ENCODE measurements at places on chromosomes 2 and 18.

- DNase-seq, result no peak
Observed at GRCh38 chr18:2723207-2723606, 67.7 kb downstream of the SMCHD1 start.

DNA sequence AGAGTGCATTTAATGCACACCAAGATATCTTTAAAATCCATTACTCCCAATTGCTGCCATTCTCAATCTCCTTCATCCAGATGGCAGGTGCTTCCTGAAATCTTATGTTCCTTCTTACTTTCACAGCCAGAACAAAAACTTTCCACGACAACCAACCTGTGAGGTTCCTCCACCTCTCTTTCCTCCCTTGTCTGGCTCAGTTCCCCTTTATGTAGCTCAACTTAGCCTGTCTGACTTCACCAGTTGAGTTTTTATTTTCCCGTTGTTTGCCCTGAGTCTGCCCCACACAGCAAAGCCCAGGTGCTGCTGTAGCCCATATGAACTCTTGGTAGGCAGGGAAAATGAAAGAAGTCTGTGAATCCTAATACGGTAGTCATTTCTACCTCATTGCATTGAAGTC is 112.5 kb downstream of the MREG start:
- DNase-seq, result no peak

- no peak for DNase-seq
Observed at GRCh38 chr2:240742602-240743095, 51.0 kb downstream of the AQP12A start.

GRCh38 chr2:88842656-88843460 is 151.4 kb downstream of the RPIA start:
- DNase-seq, result no peak

GRCh38 chr2:101476605-101477208 is 1.8 kb upstream of the RFX8 start:
- no peak for DNase-seq

DNA sequence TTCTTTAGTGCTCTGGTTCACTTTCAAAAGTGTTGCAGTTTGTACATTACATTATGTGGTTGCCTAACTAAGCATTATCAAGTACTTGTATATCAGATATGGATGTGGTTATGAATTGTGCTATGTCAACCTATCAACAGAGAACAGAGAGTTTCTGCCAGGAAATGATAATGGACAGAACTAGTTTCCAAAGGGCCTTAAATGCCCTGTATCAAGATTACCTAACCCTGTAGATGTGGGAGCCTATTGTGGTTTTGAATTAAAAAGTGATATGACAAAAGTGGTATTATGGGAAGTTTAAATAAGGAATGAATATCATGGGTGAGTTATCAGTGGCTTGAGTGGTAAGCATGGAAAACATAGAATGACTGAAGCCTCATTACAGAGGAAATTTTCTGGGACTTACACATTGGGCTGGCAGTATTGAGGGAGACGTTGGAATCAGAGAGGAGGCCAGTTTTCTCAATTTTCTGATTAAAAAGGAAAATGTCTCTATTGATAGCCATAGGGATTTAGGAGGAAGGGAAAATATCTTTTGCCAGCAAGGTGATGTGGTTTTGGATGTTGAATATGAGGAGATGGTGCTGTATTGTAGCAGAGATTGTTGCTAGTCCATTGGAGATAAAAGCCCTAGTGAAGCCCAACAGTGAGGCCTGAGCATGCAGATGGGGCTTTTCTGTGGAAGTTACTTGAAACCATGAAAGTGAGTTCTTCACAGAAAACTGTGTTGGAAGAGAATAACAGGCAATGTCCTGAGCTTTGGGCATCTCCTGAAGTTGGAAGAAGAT is 140.7 kb downstream of the TTC27 start:
- DNase-seq, result no peak

DNA sequence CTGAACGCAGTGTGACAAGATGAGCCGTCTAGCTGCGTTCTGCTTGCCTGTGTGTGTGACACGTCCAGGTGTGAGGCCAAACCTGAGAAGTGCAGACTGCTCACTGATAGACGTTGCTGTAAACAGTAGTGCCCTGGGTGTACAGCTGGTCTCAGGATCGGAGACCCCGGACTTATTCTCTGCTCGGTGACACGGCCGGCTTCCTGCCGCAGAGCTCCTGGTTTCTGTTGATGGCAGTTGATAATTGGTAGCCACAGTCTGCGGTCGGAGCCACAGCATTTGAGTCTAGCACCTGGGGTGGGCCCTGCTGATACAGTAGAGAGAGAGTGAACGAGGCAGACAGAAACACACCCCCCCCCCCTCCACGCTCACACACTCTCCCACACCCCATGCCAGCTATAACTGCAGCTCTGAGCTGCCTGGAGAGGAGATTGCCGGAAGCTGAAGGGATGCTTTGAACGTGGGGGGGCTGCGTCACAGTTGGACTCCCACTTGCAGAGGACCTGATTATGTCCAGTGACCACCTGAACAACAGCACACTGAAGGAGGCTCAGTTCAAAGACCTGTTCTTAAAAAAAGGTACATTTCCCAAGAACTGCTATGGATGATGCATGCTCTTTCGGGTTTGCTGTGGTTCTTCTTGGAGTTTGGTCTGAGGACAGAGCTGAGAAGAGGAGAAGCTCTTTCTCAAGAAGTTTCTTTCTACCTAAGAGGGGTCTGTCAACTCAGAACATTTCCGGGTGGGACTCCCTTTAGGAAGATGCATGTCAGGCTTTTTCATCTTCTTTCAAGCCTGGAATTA is 114.0 kb downstream of the FAM210A start:
- peak; percentile 81 for DNase-seq

- DNase-seq, result peak; percentile 68
Observed at GRCh38 chr2:232761301-232761907, 15.0 kb downstream of the KCNJ13 start.

DNA sequence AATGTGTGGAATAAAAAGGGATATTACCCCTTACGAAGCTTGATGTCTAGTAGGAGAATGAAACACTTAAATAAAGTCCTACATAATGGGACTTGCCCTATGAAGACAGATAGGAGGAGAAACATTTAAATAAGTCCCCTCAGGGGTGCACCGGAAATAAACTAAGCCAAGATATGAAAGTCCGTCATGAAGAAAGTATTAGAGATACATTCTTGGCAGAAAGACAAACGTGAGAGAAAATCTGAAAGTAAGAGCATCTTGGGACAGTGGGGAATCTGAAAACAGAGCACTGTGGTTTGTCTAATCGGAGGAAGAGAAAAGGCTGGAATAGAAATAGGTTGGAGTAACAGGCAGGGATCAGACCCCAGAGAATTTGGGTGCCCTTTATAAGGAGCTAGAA is 516.9 kb upstream of the DSEL start:
- DNase-seq, result no peak

- no peak for DNase-seq
Observed at GRCh38 chr2:241381872-241382271, 25.8 kb downstream of the FARP2 start.

DNA sequence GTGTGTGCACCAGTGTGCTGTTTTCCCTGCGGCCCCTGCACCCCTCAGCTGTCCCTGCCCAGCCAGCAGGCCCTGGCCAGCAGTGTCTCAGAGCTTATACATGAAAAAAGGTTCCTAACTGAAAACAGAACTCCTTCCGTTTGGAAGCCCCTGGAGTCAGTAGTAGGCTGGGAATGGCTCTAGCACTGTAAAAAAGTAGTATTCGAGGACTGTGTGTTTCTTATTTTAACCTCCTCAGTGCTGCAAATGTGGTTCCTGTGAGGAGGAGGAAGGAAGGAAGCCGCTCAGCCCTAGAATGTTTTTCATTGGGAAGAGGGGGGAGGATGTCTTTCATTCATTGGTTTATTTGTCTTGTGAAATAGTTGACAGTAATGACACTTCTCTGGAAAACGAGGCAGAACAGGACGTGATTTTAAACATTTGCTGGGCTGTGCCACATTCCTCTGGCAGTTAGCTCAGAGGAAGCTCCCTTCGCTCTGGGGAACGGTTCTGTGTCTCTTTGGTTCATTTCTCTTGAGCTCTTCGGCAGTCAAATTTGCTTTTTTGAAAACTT is 103.5 kb downstream of the SPTBN1 start:
- DNase-seq, result peak; percentile 49

Data from activated naive CD4-positive, alpha-beta T cell treated with anti-CD3 and anti-CD28 coated beads for 36 hours (primary cell).